Activated CD8-positive, alpha-beta memory T cell treated with anti-CD3 and anti-CD28 coated beads for 48 hours (primary cell): ENCODE measurements at places on chromosomes 6 and 20.

- DNase-seq: no peak
These were observed 173.0 kb upstream of the TSHZ2 start for GRCh38 chr20:52799130-52799529.

DNA sequence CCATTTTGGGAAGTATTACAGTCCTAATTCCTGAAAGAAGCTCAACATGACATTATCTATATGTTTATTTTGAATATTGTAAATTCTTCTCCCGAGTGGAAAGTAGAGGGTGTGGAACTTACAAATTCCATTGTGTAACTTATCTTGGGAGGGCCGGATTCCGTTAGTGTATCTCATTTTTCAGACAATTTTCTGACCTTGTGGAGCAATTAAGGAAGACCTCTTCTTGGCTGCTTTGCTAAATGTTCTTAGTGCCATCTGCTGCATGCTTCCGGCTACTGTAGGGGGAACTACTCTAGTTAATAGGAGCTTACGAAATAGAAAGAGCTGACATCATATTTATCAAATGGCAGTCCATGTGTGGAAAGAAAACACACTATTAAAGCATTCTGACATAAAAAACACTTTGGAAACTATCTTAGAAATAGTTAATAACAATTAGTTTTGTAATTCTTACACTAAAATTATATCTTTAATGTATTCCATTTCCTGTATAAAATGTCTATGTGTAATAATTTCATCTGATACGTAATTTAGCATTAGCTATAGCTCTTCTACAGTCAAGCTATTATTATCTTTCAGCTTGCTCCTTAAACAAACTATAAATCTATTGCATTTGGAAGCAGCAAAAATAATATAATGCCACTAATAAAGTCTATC is 41.5 kb upstream of the KCNQ5 start:
- no peak for DNase-seq

DNA sequence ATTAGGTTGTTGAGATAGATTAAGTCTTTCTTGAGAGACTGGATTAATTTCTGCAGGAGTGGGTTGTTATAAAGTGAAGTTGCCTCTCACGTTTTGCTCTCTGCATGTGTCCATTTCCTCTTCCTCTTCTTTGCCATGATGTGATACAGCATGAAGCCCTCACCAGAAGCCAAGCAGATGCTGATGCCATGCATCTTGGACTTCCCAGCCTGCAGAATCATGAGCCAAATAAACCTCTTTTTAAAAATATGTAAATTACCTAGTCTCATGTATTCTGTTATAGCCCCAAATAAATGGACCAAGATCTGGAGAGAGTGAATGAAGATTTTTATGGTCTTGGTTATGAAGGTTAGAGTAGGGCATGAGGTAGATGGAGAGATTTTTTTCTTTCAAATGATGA is 111.6 kb upstream of the MAN1A1 start:
- no peak for DNase-seq

DNA sequence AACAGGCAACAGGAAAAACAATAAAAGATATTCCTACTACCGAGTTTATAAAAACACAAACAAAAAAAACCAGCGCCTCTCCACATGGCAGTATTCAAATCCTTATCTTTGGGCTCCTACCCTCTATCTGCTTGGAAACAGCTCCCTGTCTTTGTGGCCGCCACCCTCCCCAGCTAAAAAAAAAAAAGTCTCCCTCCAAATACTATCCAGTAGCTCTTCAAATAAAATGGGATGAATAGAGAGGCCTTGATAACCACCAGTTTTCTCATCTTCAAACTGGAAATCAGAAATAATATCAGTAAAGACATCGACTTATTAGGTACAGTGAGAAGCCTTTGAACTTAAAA is 96.2 kb downstream of the PSMG4 start:
- no peak for DNase-seq

DNA sequence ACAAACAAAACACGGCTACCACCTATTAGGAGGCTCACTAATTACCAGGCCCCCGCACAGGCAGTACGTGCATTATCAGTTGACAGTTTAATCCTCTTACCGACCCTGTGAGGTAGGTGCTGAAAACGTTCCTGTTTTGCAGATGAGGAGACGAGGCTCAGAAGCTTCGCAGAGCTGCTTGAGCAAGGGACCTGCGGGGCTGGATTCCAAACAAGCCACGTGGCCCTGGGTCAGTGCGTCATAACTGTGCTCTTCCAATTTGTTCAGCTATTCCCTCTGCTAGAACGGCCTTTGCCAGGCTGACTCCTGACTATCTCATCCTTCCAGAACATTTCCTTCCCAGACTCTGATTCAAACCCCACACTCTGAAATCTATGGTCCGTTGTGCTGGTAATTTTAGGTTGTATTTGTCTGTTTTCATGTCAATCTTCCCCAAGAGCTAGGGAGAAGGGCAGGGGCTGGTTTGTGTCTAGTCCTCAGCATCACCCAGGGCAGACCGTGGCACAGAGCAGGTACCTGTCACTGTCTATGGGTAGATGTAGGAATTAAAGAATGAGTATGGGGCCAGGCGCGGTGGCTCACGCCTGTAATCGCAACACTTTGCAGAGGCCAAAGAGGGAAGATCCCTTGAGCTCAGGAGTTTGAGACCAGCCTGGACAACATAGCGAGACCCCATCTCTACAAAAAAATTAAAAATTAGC is 28.8 kb upstream of the TLDC2 start:
- no peak for DNase-seq

GRCh38 chr6:90343576-90343975 is 46.9 kb upstream of the BACH2 start:
- DNase-seq: no peak

DNA sequence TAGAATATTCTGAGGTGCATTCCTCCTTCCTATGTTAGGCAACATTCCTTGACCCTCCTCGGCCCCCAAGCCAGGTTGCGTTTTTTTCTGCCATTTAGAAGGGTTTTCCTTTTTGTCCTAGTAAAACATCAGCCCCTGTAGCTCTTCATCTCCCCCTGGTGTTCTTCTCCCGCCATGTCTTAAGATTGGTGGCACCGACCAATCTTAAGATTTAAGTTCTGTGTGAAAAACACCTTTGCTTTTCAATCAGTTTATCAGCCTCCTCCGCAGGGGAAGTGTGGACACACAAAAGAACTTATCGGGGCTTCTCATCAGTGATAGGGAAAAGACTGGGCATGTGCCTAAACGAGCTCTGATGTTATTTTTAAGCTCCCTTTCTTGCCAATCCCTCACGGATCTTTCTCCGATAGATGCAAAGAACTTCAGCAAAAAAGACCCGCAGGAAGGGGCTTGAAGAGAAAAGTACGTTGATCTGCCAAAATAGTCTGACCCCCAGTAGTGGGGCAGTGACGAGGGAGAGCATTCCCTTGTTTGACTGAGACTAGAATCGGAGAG is 719 bp upstream of the EDN1 start:
- DNase-seq: peak; percentile 27

DNA sequence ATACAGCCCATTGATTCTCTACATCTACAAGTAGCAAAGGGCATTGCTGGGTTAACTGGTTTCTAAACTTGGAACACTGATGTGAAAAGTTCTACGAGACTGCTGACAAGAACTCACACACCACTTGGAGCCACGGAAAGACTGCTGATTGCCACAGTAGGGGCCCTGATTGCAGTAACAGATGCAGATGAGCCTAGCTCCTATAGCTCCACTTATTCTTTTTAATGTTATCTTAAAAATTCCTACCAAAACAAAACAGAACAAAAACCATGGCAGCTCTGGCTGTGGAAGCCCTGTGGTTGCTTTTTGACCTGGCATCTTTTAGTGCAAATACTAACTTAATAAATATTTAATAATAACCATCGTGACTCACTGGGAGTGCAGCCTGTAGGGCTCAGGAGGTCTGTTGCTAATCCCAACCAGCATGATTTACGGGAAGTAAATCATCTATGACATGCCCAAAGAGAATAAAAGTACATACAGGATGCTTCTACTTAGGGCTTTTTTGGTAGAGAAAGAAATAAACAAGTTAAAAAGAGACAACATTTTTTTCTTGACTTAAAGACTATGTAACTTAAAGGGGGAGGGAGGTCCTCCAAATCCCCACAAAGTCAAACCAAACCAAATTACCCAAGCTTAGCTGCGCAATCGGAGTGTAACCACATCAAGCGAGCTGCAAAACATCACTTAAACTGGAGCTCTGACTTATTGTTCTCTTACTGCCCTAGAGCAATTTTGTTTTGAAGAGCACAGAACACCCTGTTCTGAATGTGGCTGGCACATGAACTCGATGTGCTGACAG is 87.2 kb downstream of the FKBP5 start:
- no peak for DNase-seq

DNA sequence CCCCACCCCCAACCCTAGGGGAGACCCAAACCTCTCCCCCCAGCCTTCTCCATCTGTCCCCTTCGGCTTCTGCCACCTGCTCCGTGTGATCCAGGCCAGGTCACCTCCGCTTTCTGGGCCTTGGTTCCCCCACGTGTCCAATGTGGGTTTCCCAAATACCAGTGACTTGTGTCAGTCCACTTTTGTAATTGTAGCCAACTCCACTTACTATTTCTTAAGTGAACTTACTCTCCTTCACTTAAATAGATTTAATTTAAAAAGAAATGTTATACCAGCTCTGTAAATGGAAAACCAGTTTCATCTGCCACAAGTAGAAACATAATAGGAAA is 10.0 kb upstream of the FAM110A start:
- no peak for DNase-seq

DNA sequence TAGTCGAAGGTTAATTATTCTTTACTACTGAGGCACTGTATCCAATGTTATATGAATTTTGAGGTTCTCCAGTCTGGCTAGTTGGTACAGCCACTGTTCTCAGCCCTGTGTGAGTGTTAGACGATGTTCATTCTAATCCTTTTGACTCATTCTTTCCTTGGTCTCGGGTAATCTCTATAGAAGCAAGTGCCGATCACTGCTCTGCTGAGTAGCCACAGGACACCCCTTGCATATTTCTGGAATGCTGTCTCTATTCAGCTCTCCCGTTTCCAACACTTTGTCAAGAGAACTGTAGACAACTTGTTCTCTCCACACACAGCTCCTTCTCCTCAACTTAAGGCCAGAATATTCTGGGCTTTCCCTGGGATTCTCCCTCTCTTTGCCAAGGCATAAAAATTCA is 42.4 kb upstream of the PLCB1 start:
- DNase-seq: no peak

- DNase-seq: no peak
These were observed 27.8 kb downstream of the VAPB start for GRCh38 chr20:58416835-58417234.

GRCh38 chr6:135383766-135384165 is 113.8 kb downstream of the AHI1 start:
- no peak for DNase-seq

- no peak for DNase-seq
These were observed 22.3 kb upstream of the BMP7 start for GRCh38 chr20:57288651-57289277.

GRCh38 chr6:95093154-95093553 is 484.2 kb upstream of the MANEA start:
- DNase-seq: no peak

DNA sequence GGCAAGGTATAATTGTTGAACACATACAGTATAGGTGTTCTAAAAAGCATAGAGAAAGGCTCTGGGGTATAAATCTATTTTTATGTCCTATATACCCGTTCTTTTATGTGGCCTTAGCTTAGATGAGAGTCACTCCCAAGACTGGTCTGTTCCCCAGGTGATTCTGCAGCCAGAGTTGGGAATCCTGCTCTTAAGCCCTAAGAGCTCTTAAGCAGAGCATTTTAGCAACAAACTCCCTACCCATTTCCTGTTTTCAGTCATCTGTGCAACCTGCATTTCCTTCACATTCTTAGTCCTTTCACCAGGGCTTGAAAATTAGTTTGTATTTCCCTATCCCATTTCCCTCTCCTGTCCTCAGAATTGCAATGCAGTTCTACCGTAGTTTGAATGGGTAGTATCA is 166.1 kb downstream of the HS3ST5 start:
- no peak for DNase-seq

GRCh38 chr6:69835414-69836179 is 30.8 kb upstream of the COL19A1 start:
- DNase-seq: no peak

DNA sequence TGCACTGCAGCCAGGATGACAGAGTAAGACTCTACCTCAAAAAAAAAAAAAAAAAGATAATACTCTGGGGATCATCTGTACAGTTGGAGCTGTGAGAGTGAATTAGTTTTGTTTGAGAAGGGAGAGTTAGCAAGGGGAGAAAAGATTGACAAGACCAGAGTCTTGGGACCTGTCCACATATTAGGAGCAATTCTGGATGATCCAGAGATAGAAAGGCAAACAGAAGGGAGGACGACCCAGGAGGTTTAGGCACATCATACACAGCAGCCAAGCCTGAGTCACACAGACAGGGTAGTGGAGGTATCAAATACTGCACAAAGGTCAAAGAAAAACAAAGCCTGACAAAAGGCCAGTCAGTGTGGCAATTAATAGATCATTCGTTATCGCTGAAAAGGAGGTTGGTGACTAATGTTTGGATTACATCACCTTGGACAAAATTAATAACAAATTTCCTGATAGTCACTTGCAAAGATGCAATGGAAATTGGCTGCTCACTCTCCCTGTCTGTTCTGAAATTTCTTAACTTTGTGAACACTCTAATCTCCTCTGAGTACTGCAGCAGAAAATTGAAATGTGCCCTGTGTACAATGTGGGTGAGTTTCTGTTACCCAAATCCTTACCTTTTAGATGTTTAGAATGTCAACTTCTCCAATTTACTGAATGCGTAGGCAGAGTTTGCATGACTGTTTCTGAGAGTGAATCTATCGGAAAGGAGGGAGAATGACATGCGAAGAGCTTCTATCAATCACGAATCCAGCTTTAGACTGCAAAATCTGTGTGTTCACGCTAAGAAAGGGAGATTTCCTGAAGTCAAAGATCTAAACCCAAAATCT is 105.4 kb downstream of the TSHZ2 start:
- DNase-seq: no peak

- DNase-seq: no peak
These were observed 13.4 kb downstream of the PLCB1 start for GRCh38 chr20:8145246-8146168.

- DNase-seq: no peak
These were observed 86.0 kb downstream of the SLC16A10 start for GRCh38 chr6:111173341-111173740.

DNA sequence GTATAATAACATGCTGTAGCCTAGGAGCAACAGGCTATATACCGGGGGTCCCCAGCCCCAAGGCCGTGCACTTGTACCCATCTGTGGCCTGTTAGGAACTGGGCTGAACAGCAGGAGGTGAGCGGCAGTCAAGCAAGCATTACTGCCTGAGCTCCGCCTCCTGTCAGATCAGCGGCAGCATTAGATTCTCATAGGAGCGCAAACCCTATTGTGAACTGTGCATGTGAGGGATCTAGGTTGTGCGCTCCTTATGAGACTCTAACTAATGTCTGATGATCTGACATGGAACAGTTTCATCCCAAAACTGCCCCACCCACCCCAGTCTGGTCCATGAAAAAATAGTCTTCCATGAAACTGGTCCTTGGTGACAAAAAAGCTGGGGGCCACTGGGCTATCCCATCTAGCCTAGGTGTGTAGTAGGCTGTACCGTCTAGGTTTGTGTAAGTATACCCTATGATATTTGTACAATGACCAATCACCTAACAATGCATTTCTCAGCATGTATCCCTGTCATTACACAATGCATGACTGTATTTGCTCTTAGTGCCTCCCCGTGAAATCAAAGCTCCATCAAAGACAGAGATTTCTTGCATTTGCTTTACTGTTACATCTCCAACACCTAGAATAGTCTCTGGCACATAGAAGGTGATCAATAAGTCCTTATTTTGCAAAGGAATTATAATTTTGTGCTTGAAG is 30.8 kb downstream of the NHSL1 start:
- DNase-seq: no peak

- DNase-seq: no peak
These were observed 63.4 kb downstream of the WDR27 start for GRCh38 chr6:169638388-169638787.

- no peak for DNase-seq
These were observed 86.0 kb downstream of the ALDH8A1 start for GRCh38 chr6:134863763-134864510.
